Smooth muscle cell of the brain vasculature (primary cell): ENCODE measurements at places on chromosomes 6 and 20.

GRCh38 chr6:32613475-32613874 is 23.7 kb upstream of the HLA-DQA1 start:
- no peak for DNase-seq

DNA sequence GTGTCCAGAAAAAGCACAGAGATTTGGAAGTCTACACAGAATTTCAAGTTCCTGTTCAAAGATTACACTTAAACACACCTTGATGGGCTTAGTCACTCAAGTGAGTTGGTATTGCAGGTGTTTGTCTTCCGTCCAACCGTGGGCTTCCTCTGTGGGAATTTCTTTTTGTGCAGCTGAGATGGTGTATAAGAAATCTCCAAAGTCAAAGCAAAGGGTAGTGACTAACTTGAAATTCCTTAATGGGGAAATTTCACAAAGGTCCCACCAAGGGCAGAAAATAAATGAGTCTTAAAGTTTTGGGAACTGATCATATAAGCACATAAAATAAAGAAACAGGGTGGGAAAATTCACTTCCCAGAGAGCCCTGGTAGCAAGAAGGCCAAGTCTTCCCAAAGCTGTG is 102.0 kb upstream of the TNFAIP3 start:
- no peak for DNase-seq

DNA sequence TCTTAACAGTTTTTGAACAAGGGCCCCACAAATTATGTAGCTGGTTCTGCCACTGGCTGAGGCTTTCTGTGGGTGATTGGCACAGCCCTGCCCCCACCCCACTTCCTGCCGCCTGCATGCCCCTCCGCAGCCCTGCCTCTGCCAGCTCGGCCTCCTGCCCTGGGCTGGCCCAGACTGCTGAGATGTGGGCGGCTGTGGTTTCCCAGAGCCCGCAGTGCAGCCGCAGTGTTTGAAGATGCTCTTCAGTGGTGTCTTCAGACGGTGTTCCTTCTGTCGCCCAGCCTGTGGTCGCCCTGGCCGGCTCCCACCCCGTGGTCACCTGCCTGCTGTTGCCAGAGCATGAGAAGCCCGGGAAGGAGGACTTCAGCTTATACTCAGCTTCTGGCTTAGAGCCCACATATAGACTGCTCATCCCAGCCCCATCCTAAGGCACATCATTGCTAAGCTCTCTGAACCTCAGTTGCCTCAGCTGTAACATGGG is 154.3 kb downstream of the VEGFA start:
- DNase-seq: no peak

DNA sequence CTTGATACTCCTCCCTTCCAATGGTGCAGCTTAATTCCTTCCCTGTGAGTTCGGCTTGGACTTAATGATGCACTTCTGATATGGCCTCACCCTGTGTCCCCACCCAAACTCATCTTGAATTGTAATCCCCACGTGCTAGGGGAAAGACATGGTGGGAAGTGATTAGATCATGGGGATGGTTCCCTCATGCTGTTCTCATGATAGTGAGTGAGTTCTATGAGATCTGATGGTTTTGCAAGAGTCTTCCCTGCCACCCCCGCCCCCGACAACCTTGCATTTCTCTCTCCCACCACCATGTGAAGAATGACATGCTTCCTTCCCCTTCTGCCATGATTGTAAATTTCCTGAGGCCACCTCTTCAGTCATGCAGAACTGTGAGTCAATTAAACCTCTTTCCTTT is 50.3 kb upstream of the HLA-G start:
- DNase-seq: no peak

DNA sequence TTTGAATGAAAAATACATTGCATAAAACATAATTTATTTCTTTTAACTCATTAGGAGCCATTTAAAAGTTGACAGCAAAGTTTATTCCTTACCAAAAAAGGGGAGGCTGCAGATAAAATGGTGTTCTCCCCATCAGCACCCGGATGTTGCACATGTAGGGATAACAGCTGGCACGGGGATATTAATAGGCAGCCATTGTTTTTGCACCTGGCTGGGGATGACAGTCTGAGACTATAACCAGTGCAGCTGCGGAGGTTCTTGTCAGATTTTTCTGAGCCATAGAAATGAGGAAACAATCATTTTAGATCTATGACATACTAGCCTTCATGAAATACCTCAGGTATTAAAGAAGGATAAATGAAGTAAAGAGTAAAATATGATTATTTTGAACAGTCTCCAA is 20.1 kb upstream of the HECA start:
- DNase-seq: no peak

- DNase-seq: no peak
These were observed 452.9 kb downstream of the TFAP2B start for GRCh38 chr6:51271615-51272014.

DNA sequence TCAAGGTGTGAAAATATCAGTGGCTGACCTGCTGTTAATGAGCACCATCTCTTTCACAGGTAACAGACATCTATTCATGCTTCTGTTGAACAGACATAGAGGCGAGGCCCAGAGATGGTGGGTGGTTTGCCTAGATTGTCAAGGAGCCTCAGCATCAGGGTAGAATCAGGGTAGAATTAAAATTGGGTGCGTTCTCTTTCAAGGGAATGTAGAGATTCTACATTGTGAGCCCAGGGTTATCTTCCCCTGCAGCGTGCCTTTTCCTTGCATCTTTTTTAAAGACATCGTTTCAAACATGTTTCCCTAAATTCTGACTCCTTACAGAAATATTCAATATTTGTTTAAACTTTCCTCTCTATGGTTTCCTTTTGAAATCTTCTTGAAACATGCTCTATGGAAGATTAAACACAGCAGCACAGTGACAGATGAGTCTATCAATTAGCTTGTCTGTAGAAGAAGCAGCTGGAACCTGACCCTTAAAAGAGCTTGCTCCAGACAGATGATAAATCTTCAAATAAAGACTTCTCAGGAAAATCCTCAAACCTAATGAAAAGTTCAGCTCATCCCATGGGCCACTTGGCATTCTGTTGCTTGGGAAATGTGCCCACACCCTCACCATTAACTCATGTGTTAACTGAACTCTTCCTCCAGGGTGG is 119.8 kb downstream of the IPCEF1 start:
- no peak for DNase-seq

DNA sequence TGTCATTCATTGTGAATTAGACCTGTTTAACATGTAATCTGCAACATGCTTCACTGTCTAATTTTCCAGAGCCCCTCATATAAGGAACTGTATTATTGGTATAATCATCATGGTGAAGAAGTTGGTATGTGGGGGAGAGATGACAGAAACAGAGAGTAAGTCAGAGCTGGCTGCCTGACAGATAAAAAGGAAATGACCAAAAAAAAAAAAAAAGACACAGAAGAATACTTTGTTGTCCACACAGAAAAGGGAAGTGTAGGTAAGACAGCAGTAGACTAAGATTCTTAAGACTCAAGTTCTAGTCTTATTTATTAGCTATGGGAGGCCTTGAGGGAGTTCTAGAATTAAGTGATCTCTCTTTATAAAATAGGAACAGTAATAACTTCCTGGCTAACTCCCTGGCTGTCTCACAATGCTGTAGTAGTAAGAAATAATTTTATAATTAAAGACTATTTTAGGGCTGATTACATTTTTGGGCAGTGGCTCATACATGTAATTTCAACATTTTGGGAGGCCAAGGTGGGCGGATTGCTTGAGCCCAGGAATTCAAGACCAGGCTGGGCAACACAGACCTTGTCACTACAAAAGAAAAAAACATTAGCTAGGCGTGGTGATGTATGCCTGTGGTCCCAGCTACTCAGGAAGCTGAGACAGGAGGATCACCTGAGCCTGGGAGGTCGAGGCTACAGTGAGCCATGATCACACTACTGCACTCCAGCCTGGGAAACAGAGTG is 102.5 kb downstream of the PRL start:
- DNase-seq: no peak

GRCh38 chr6:12009180-12009685 is 2.9 kb upstream of the HIVEP1 start:
- no peak for DNase-seq

- no peak for DNase-seq
These were observed 11.6 kb upstream of the ELOVL5 start for GRCh38 chr6:53360093-53360912.

GRCh38 chr6:32947552-32948465 is 5.1 kb downstream of the HLA-DMA start:
- no peak for DNase-seq

- no peak for DNase-seq
These were observed 9.2 kb upstream of the EFHC1 start for GRCh38 chr6:52410979-52411378.

DNA sequence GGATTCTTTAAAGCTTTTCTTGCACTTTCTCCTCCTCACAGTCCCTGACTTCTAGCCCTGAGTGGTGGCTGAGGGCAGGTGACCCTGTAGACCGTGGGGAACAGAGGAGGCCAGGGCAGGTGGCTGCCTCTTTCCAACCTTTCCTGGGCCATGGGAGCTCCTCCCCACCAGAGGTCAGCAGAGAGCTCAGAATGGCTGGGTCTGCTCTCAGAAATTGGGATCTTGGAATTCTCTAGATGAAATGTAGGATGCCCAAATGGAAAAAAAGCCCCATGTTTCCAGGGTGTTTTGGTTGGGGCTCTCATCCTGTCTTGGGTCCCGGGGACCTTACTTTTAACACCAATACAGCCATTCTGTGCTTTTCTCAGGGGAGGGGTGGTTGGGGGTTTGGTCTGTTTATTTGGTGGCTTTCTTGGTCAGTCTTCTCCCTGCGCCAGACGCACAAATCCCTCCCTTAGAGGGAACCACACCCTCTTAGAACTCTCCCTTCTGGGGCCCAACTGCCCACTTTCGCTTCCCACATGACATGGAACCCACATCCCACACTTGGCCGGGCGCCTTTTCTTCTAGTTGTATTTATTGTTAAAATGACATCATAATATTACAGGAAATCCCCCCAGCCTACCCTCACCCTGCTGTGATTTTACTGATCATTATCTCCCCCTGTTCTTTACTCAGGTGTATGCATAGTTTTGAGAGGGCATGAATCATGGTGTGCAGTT is 17.9 kb downstream of the GNAS start:
- DNase-seq: no peak

- DNase-seq: no peak
These were observed 146.5 kb downstream of the ZMYND8 start for GRCh38 chr20:47209982-47210381.

DNA sequence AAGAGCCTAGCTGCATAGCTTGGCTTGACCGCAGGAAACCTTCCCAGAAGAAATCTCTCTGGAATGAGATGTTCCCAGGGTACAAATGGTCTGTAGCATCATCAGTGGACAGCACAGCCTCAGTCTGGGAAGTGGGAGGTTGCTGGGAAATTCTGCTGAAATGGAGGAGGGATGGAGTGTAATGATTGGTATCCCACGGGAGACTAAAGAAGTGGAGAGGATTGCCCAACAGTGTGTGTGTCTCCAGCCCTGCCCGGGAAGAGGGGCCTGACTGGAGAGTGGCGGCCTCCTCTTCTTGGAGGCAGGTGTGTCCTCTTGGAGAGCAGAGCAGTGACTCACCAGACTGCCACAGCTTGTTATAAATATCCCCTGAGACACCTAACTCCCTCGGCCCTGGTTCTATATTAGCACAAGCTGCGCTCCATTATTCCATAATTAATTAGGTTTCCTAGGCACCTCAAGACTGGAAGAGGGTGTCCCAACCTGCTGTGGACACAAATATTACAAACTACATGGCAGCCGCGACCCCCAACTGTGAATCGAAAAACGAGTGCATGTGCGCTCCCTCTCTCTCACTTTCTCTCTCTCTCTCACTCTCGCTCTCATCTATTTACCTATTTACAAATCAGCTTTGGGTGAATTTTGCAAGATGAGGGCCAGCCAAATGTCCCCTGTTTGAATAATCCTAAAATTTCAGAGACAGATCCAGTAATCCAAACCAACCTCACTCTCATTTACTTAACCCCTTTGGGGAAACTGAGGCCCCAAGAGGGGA is 68.8 kb downstream of the FGD2 start:
- DNase-seq: no peak

DNA sequence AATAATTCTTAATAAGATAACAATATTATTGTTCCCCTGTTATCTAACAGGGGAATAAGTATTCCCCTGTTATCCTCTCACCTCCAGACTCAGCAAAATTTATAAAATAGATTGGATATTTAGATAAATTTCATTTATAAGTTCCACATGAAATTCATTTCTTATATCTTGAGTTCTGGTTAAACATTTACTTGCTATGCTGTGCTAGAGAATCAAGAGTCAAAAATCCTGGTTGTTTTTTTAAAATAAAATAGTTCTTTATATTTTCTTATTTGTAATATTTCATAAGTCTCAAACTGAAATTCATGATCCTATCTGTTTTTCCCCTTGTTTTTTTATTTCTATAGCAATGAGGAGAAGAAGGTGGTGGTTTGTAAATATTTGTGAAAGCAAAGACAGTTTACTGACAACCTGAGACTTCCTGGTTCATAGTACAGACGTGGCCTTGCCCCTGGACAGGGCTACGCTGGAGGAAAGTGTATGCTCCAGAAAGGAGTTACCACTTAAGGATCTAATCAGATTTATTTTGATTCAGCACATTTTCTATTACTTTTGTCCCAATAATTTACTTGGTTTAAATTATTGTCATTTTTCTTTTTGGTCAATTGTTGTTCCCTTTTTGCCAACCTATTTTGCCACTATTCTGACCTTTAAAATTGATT is 37.8 kb upstream of the MARCKS start:
- no peak for DNase-seq

DNA sequence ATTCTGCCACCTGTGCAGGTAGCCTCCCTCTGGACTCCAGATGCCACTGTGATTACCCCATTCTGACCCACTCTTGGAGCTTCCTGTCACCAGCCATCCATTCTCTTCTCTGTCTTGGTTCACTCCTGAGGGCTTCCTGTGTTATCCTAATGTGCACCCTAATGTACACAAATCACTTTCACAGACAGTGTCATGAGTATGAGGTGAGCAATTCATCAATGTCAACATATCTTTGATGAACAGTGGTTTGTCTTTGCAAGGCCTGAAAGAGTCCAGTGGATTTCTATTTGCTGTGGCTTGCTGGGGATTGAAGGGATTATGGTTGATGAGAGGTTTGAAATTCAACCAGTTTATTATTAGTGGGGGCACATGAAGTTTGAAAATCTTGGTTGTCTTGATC is 63.8 kb upstream of the EEF1E1 start:
- no peak for DNase-seq

DNA sequence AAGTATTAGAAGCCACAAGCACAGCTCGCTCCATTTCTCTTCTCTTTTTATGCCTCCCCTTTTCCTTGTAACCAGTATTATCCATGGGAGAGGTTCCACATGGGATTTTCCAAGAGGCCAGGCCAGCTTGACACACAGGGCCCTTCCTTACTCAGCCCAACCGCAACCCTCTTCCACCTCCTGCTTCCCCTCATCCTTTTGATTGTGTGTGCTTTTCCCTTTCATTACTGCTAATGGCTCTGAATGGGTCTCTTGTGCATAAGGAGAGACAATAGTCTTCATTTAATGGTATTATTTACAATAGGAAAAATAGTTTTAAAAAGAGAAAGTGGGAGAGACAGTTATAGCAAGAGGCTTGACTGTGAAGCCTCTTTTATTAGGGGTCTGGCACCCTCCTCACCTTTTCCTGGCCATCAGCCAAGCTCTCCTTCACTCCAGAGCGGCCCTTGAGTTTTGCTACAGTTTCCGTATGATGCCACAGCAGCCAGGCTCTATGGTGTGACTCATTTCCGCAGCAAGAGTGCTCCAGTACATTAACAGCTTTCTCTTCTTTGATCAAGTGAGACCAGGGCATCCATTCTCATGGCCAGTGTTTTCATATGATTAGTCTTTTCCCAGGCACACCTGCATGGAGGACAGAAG is 579.5 kb downstream of the TFAP2B start:
- no peak for DNase-seq
